Activated T-cell treated with anti-CD3 and anti-CD28 coated beads, Interleukin-2, amount 50 U/mL, for 72 hours (primary cell): ENCODE measurements at places on chromosomes 11 and 22. TPM values are rescaled to one million over a fixed set of nuclear protein-coding genes. Genes with fewer than 3 reads are reported as not detected.

The CEP126 gene
- 1.8 TPM for total RNA-seq

DNA sequence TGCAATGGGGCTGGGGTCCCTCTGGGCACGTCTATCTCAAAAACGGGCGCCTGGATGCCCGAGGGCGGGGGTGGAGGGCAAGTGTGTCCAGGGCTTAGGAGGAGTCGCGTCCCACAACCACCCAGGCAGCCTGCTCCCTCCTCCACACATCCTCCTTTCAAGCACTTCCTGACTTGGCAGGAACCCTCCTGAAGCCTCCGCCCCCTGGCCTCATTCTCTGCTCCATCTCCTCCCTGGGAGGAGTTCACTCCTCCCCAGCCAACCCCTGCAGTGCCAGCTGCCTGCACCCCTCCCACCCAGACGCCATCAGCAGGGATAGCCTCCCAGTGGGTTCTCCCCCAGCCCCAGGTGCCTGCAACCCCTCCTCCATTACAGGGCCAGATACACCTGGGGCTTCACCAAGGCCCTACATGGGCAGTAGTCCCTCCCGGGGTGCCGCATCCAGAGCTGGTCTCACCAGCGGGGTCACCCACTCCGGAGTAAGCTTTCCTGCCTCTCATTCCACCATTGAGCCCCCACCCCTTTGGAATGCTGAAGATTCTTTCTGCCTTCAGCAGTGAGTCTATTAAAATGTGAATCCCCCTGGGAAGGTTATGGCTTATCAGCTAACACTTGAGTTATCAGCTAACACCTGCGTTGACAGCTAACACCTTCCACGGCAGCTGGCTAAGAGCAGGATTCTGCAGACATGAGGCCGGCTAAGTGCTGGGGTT, 24.4 kb downstream of the RTN4R start:
- peak; percentile 51 for DNase-seq

- DNase-seq: no peak
Measured at GRCh38 chr22:35275580-35275979, 18.3 kb downstream of the HMGXB4 start.

- no peak for DNase-seq
Measured at GRCh38 chr11:20126724-20127123, 33.6 kb downstream of the DBX1 start.

DNA sequence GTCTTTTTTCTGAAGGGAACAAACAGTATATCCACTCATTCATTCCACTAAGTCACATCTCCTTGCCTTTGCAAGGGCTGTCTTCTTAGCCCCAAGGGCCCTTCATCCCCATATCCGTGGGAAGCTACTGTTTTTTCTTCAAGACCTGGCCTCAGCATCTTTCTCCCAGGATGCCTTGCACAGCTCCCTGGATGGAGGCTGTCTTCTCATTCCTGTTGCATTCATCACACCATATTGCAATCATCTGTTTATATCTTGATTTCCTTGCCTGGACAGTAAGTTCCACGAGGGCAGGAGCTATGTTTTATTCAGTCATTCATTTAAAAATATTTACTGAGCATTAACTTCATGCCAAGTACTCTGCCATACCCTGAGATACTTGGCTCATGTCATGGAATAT, 29.3 kb upstream of the NECTIN1 start:
- no peak for DNase-seq

DNA sequence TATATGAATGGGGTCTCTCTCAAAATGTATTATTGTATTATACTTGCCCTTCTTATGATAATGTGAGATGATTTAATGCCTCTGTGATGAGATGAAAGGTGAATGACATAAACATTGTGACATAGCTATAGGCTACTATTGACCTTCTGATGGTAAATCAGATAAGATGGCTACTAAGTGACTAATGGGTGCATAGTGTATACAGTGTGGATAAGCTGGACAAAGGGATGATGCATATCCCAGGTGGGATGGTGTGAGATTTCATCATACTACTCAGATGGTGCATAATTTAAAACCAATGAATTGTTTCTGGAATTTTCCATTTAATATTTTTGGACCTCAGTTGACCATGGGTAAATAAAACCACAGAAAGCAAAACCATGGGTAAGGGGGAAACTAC, 243.5 kb downstream of the SBF2 start:
- no peak for DNase-seq

- no peak for DNase-seq
Measured at GRCh38 chr22:20985720-20986119, 3.6 kb downstream of the LZTR1 start.

- no peak for DNase-seq
Measured at GRCh38 chr11:67349036-67349435, 4.3 kb downstream of the POLD4 start.

DNA sequence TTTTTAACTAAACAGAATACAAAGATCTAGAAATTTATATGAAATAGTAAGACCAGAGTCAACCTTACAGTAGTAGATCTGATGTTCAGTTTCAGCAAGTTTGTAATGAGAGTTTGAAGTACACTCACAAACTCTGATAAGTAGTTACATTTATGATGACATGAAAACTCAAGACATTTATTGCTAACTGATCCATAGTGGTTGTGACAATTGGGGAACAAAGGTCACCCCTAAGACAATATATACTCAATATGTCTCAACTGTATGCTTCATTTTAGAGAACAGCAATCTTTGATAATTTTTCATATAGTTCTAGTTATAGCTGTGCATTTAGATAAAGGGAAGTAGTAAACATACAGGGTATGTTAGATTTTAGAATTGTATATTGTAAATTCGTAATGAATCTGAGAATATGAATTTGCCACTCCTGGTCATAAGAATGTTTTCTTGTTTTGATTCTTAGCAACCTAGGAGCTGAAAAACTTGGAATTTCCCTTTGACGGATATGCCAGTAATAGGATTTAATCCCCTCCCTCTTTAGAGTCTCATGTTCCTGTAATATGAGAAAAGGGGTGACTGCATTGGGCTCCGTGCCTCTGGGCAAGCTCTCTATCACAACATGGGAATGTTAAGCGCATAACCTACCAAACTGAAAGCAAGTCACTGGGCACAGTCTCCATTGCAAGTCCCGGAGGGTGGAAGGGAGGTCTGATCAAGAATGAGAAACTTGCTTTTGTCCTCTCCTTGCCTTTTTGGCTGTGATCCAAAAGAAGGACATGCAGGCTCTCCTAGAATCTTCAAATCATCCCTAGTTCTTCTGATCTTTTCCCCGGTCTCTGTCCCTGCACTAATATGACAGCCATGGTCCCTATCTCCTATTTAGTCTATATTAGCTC, 11.4 kb downstream of the OR10D3 start:
- DNase-seq: no peak

DNA sequence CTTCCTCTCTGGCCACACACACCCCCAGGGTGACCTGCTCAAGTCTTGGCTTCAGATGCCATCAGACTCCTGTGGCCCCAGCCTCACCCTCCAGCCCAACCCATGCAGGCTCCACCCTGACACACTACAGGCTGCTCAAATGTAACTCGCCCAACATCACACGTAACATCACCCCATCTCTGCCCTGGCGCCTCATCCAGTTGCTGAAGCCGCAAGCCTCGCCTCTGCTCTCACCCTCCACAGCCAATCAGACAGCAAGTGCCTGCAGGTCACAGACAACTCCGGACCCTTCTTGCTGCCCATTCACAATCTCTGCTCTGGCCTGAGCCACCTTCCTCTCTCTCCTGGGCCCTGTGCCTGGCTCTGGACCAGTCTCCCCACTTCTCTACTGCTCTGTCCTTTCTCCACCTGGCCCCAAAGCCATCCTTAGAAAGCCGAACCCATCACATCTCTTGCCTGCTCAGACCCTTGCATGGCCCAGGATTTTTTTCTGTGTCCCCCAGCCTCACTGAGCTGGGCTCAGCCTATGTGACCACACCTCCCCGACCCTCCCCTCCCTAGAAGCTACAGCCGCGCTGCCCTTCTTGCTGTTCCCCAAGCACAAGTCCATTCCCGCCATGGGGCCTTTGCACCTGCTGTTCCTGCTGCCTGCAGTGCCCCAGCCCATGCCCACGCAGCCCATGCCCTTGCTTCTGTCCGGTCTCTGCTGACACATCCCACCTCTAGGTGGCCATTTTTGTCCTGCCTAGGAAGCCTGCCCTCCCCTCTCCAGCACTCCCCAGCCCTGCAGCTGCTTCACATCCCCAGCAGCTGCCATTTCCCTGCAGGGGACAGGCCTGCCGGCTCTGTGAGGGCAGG, 333.9 kb downstream of the CTTN start:
- no peak for DNase-seq

DNA sequence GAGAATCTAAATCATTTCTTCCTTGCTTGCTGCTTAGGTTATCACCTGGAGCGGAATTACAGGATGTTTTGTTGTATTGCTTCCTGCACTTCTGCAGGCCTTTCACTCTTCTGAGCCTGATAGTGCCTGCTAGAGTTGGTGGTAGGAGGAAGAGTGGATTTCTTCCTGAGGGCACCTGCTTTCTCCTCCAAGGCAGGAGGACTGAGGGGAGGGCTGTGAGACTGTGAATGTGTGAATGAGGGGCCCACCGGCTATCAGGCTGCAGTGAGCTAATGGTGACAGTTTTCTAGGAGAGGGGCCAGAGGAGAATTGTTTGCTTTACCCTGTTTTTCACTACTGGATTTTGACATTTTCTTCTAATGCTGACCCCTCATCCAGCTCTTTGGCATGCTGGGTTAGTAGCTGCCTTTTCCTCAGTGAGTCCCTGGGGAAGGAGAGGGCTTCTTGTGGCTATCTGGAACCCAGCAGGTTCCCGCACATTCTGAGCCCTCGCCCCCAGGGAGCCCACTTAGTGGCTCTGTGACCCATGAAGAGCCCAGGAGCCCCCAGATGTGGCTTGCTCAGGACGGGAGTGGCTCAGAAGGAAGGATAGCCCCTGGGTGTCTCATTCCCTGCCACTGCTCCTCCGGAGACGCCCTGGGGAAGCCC, 39.1 kb downstream of the DIXDC1 start:
- DNase-seq: no peak

GRCh38 chr11:132531921-132532320, 1000.4 kb downstream of the OPCML start:
- no peak for DNase-seq

GRCh38 chr11:16167706-16168487, 188.4 kb downstream of the SOX6 start:
- no peak for DNase-seq
